ENCODE measurements at places on chromosomes 12 and 14.

DNA sequence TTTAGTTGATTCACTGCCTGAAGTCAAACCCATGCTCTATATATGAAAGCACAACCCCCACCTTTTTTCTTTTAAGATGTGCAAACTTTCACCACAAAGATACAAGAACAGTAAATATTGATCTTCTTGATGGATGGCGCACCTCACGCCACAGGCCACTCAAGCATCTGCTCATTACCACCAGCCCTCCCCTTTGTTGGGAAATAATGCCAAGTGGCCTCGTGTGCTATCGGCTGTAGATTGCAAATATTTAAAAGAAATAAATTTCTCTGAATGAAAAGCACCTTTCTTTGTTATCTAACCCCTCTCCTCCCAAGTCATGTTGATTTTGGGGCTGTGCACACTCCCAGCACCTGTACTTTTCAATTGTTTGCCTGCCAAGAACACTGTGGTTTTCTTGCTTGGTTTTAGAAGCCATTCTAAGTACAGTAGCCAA, 122.7 kb downstream of the C12orf42 start:
- DNase-seq = no peak

GRCh38 chr12:80717856-80718255, 1.1 kb downstream of the MYF5 start:
- DNase-seq = no peak

GRCh38 chr14:58830121-58830520, 192.4 kb downstream of the DACT1 start:
- DNase-seq = no peak

GRCh38 chr12:113070117-113070906, 13.8 kb downstream of the DTX1 start:
- DNase-seq = no peak

- DNase-seq = no peak
These were observed 199.7 kb upstream of the LMNTD1 start for GRCh38 chr12:25752710-25753309.

DNA sequence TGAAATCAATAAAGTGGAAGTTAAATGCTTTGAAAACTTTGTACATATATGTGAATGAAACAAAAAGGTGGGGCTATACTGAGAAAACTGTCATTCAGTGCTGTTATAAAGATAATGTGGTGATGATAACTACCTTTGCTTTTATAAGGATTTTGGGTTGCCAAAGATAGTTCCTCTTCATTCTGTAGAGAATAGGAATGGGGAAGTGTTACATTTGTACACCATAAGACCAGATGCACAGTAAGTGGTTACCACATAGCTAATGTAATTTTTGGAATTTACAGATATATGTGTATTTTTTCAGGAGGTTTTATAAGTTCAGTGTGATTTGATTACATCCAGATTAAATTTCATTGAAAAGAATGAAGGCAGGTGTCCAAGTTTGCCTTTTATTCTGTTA, 18.1 kb downstream of the RAB21 start:
- DNase-seq = no peak

GRCh38 chr12:93698307-93699092, 21.3 kb downstream of the CRADD start:
- no peak for DNase-seq

GRCh38 chr12:93680006-93680405, 2.8 kb downstream of the CRADD start:
- DNase-seq = no peak

DNA sequence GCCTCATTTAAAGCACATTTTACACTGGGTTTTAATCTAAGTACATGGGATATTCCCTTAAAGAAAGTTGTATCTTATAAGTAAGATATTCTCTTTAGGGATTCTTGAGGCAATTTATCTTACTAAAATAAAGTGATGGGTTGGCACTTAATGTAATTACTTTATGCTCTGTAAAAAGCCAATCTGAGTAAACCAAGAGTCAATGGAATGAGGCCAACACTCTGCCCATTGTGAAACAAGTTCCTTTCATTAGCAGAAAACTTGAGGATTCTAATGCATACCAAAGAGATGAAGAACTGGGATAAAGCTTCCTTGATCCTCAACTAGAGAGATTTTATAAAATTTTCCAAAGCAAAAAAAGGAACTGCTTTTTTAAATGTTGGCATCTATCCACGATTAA, 121.2 kb downstream of the METTL25 start:
- no peak for DNase-seq

GRCh38 chr14:70962935-70963334, 55.7 kb downstream of the PCNX1 start:
- DNase-seq = no peak

DNA sequence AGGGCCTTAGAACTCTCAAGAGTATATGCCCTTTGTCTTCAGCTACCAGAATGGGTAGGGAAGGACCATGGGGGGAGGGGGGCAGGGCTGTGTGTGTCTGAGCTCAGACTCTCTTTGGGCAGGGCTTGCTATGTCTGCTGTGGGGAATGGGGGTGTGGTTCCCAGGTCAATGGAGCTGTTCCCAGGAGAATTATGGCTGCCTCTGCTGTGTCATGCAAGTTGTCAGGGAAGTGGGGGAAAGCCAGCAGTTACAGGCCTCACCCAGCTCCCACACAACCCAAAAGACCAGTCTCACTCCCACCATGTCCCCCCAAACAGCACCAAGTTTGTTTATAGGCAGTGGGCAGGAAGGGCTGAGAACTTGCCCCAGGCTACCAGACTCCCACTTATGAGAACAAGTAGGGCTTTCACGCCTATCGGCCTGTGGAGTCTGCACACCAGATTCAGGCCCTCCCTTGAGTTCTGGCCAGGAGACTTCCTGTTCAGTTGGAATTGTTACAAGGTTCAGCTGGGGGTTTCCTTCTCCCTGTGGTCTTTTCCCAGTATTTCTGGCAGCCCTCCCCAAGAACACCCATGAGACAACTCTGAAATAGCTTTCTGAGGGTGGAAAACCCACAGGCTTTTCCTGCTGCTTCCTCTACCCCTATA, 6.1 kb upstream of the SERPINA11 start:
- DNase-seq = no peak

DNA sequence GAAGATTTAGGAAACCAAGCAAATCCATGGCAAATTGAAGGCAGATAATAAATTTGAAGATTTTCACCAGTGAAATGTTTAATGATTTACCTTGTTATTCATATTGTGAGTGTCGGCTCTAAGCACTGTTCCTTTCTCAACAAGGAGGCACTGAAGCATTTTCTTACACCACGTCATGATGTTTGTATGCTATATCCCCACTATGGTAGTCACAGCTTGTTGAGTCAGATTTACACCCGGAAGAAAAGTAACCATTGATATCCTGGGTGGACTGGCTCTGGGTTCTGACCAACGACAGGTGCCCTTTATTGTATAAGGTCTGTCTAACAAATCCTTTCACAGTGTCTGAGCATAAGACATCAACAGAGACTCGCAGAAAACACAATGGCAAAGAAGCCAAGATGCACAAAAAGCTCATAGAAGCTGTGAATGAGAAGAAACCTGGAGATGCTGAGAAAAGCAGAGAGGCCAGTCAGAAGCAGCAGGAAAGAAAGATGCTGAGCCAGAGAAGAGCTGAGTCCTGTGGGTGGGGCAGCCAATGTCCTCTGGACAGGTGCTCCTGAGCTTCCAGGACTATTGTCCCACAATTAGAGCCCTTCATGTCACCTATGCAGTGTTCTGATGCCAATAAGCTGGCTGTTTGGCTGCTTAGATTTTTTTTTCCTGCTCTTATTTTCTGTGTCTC, 49.7 kb upstream of the ARHGAP5 start:
- DNase-seq = no peak

DNA sequence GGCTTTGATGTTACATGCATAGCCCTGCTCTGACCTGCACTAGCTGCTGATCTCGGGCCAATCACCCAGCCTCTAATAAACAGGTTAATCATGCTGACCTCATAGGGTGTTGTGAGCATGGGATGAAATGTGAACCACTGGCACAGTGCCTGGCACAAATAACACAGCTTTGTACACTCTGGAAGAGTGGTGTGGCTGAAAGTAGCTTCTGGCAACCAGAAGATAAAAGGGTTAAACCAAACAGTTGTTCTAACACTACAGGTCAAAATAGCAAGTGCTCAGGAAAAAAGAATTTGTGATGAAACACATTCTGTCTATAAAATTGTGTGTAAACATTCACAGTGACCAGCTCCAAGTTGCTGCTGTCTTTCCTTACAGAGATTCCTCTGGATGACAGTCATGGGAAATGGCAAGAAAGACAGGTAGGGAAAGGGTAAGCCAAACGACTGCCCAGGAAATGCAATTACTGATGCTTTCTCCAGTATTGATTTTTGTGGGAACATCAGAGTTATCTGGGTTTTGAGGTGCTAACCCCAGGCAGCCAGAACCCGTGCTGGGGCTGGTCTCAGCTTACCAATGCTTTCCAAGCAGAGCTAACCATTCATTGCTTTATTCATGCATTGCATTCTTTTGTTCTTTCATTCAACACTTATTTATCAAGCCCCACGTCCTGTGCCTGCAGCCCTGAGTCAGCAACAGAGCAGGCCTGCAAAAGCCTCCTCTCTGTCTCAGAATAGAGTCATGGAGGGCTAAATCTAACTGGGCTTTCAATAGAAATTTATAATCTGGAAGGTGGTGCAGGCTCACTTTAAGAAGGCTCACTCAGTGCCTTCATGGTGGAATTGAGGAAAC, 38.1 kb upstream of the CAPRIN2 start:
- no peak for DNase-seq

DNA sequence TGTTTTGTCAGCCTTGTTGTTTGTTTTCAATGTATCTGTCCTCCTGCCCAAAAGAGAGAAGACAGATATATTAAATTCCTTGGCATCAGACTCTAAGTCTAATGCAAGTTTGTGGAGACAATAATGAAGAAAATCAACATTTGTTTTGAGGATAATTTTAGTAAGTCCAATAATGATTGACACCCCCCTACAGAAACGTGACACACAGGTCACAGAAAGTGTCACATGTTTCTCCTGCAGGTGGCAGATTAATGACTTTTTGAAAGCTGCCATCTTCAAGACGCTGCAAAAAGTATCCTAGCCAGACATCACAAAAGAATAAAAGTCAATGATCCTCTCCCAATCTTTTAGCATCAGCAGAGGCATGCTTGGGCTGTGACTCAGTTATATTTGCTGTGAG, 378.8 kb upstream of the TMPO start:
- no peak for DNase-seq

- DNase-seq = no peak
These were observed 373.6 kb downstream of the GLT1D1 start for GRCh38 chr12:129226851-129227250.

GRCh38 chr12:45509187-45509586, 220.3 kb upstream of the ARID2 start:
- no peak for DNase-seq

DNA sequence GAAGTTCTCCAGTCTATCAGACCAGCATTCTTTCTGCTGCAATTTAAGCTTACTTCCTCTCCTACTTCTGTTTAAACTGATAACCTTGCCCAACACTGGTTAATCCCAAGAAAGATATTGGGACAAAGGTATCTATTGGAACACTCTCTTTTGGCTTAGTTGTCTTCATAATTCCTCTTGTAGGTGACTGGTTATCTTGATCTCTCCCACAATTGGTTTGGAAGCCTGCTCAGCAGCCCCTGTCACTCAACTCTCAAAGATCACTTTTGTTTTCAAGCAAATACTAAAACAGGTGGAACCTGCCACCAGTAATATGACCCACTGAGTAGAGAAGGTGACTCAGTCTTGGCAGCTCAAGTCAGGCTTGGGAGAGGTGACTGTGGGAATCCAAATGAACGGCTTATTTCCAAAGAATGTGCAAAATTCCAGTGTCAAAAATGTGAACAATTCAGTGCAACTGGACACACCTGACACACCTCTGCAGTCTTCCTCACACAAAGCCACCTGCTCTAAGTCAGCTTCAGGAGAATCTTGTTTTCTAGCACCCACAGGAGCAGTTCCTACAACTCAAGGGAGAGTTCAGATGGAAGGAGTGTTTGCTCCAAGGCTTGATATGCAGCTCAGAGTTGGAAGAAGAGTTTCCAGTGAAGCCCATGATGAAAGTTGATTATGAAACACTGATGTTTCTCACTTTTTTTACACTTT, 83.2 kb upstream of the SLC38A2 start:
- DNase-seq = no peak

DNA sequence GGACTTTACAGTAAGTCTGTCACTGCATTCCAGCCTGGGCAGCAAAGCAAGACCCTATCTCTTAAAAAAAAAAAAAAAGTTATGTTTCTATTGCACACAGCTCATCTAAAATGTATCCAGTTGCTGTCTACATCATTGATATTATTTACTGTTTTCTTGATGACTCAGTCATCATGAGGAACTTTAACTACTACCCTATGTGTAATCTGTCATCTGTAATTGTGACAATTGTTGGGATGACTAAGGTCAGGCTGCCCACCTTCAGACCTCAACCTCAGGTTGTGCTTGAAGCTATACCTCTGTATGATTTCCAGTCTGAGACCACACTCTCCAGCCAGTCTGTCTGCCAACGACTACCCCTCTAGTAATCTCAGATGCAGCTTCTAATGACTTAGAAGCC, 15.3 kb downstream of the PPP1R13B start:
- no peak for DNase-seq

- DNase-seq = no peak
These were observed 132.4 kb downstream of the KCNA5 start for GRCh38 chr12:5176036-5176435.

- no peak for DNase-seq
These were observed 46.2 kb downstream of the C14orf132 start for GRCh38 chr14:96085369-96085768.

DNA sequence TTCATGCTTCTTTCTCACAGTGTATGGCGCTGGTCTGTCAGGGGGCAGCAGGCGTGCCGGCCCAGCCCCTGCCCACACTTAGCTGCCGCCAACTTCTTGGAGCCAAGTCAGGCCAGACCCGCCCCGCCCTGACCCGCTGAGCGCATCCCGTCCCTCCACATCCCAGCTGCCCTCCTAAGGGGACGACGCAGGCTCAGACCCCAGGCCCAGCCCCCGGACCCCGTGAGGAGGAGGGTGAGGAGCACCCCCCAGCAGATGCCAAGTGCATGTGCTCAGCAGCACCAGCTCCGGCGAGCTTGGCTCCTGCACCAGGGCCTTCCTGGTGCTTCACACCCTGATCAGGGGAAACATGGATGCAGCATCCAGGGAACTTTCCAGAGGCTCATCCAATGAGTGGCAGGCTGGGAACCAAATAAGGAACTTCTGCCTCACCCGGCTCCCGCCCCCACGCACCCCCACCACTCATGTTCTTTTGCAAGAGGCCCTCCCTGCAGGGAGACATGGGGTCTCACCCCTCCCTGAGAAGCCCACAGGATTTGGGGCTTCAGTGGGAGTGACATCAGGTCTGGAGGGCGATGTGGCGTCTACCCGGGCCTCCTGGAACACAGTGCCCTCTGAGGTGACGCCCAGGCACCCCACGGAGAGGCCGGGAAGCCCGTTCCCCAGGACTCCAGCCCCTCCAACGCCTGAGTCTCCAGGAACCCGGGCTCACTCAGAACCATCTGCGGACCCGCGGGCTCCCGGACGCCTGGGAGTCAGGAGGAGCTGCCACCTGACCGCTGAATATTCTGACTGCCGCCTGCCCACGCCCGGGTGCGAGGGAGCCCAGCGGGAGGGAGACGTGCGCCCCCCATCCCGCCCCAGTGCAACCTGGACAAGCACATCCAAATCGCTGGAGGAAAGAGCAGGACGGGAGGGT, 70.0 kb upstream of the GALNT9 start:
- DNase-seq = no peak

All from left hindlimb (tissue), 1 donor.